ENCODE measurements at places on chromosomes 2 and 18.

DNA sequence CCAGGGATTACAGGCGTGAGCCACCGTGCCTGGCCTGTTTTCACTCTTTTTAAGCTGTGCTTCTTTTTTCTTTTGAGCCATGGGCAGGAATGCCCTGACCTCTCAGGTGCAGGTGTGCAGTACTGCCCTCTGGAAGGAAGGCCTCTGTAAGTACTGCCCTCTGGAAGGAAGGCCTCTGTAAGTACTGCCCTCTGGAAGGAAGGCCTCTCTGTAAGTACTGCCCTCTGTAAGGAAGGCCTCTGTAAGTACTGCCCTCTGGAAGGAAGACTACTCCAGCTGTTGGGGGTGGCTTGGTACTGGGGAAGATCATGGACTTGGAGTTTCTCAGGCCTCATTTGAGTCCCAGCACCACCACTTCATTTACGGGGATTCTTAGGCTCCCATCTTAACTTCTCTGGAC, 248.5 kb upstream of the ID2 start:
- peak; percentile 17 for DNase-seq

DNA sequence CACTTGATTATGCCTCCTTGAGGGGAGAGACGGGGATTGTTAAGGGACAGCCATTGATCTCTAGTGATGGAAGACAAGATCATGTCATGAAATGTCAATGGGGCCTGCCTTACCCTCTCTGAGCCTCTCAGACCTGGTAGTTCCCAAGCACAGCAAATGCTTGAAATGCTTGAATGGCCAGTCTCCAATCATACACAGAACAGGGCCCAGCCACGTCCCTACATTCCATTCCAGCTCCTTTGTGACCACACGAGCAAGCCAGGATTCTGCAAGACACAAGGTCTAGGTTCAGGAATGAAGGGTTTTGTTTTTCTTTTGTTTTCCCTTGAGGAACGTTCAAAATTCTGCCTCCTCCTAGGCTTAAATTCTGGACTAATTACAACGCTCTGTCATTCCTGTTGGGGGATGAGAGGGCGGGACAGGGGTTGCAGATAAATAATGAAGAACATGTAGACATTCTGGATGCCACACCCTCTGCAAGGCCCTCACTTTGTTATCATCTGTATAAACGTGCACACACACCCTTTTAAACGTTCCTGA, 98.1 kb upstream of the YPEL5 start:
- DNase-seq: no peak

GRCh38 chr2:26590980-26591618, 50.1 kb downstream of the CIB4 start:
- peak; percentile 52 for DNase-seq

DNA sequence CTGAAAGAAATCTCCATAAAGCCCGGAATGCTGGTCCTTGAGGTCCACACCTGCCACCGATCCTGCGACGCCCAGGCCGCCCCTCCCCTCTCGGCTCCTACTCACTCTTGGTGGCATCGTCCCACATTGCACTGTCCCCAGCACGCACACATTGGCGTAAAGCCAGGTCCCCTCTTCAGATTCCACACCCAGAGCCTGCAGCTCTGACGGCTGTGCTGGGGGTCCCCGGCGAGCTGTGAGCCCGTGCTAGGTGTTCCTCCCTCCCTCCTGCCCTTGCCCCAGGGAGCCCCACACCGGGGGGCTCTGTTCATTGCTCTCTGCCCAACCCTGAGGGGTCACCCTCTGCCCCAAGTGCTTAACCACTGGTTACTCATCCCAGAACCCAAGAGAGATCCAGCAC, 8.5 kb downstream of the TPO start:
- DNase-seq: no peak

- no peak for DNase-seq
Observed at GRCh38 chr2:212732860-212733259, 194.3 kb upstream of the ERBB4 start.

DNA sequence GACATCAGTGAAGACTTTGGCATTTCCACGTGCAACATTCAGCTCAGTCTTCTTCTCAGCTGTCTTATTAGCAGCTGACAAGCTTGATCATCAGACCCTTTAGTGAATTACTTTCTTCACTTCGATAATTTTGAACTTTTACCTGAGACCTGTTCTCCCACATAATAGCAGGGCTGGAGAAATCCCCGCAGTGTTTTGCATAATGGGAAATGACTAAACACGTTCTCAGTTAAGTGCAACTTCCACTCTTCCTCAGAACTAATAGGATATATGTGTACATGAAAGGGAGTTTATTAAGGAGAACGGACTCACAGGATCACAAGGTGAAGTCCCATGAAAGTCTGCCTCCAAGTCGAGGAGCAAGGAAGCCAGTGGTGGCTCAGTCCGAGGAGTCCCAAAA, 28.8 kb upstream of the MBP start:
- no peak for DNase-seq

- DNase-seq: peak; percentile 66
Observed at GRCh38 chr2:56184500-56185011, 766 bp downstream of the CCDC85A start.

- DNase-seq: no peak
Observed at GRCh38 chr2:235170536-235171521, 219.0 kb downstream of the SH3BP4 start.

DNA sequence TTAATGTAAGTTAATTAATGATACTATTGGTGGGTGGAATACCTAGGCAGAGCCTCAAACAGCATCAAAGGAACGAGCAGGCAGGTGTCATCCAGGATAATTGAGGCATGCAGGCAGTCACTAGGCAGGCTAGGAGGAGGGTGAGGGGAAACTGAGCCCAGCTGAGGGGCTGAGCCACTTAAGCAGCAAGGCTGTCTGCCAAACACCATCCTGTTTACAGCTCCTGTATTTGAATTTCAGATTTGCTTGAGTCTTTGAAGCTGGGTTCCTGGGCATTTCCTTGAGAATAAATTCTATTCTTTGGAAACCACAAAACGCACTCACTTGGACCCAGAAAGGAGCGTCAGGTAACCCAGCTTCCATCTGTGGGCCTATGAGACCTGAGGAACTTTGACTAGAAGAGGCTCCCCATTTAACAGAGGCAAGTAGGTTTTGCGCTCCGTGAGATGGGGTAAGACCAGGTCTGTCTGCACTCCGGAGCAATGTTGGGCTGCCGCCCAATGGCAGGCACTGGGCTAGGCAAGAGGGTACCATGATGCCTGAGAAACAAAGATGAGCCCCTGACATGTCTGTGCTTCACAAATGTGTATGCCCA, 2.0 kb downstream of the EDAR start:
- no peak for DNase-seq

DNA sequence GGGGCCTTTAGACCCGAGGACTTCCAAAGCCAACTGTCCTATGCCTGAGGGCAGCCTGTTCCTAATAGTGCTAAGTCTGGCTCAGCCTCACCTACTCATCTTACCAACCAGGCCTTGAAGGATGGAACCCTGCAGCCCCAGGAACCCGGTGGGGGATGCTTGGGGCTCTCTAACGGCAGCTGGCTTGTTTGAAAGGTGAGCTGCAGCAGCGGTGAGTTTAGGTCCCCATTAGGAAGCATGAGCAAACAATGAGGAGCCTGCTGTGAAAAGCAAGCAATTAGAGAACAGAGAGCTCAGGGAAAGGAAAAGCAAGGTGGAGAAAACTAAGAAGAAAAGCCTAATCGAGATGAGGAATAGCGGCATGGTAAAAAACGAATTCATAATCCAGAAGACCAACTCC, 39.9 kb downstream of the SP110 start:
- no peak for DNase-seq

DNA sequence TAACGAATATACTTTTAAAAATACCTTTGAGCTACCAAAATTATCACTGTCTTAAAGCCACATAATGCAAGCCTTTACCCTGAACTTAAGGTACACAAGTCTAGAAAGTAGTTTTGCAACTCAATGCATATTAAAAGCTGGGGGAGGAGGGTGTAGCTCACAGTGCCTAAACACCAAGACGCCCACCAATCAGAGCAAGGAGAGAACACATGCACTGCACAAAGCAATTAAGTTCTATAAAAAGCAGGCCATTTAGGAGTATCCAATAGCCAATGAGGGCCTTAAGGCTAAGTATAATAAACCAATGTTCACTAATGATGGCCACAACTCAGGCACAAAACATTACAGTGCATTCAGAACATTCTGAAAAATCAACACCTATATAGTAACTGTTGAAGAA, 16.2 kb downstream of the TRIP12 start:
- no peak for DNase-seq

- no peak for DNase-seq
Observed at GRCh38 chr2:109432421-109432820, 181.3 kb downstream of the SEPTIN10 start.

- DNase-seq: peak; percentile 73
Observed at GRCh38 chr2:7007846-7008741, 90.9 kb downstream of the RNF144A start.
